ENCODE measurements at places on chromosomes 3 and 15. TPM values are rescaled to one million over a fixed set of nuclear protein-coding genes. Genes with fewer than 3 reads are reported as not detected.

DNA sequence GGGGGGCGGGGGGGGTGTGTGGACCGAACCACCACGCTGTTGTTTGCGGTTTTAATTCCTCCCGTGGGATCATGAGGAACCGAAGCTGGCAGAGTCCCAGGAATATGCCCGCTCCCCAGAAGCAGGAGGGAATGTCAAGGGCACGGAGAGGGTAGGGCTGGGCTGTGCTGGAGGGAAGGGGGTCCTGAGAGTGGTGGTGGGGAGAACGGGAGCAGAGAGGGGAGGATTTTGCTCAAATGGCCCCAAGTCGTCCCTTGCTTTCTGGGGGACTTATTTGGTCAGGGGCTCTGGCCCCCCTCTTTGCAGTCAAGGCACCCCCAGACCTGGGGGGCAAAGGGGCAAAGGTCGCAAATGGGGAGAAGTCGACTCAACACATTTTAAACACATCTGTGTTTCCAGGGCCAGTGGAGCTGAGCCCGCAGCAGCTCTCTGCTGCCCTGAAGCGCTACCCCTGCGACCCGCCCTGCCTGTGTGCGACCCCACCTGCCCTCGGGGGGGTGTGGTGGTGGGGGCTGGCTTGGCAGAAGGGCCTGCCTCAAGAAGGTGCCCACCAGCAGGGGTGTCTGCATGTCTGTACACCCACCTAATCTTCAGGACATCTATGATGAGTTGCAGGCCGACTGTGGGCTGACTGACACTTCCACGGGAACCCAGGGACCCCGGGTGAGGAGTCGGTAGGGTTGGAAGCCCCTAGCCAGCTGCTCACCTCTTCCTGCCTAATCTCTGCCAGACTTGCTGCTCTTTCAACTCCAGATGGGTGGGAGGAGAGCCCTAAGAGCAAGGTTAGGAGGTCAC is 602 bp upstream of the ATP2B2 start:
- no peak for DNase-seq

DNA sequence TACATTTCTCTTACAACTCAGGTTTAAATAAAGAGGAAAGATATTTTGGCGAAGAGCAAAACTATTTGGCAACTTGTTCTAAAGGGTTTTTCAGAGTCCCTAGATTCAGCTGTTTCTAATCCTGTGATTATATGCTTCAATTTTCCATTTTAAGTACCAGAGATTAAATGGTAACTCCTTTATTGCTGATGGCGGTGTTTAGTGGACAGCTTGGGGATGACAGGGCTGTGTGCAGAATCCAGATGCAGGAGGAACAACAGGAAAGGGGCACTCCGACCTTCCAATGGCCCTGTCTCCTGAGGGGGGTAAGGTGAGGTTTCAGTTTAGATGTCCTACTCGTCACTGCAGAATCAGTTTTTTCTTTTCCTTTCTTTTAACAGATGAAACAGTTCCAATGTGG is 405.0 kb downstream of the PDCD6IP start:
- no peak for DNase-seq

DNA sequence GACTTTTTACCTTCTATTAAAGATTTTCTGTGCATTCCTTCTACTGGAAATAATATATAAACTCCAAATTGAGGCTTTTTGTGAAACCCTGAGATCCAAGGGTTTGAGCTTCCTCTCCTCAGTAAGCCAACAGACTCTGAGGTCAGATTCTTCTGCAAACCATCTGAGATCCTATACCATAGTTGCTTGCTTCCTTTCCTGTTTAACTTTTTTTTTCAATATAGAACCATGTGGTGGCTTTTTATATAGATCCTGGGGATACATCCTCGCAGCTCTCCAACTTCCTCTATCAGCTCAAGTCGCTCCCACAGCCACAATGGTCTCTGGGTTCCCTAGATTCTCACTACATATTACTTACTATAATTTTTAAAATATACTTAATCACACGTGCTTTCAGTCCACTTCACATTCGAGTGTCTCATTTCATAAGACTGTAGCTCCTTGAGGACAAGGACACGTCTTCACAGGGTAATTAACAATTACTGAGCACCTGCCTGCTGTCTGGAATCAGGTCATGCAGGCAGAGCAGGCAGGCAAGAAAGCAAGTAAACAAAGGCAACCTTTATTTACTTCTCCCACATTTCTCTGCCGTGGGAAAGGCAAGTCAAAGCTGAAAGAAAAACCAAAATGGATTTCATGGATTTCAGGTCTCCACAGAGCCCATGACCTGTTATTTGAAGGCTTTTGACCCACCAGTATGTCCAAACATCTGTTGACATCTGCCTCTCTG is 941.5 kb downstream of the FHIT start:
- DNase-seq = no peak

DNA sequence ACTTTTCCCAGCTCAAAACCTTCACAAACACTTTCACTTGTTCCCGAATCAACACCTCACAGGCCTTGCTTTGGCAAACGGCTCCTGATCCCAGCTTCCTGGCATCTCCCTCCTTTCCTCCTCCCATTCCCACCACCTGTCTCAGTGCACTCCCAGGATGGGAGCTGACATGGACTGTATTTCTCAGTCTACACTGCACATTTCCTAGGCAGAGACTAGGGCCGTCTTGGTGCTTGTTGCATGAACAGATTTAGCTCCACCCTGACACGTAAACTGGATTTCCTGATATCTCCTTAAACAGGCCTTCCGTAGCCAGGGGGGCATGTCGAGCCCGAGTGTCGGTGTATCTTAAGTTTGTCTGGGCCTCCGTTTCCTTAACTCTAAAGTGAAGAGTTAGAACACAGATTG is 790 bp upstream of the WHAMM start:
- DNase-seq = no peak

GOLGA6B gene
- not detected for total RNA-seq

LMCD1 gene
- total RNA-seq = 2.5 TPM

All from activated naive CD4-positive, alpha-beta T cell treated with anti-CD3 and anti-CD28 coated beads, Interleukin-2, amount 50 U/mL, for 72 hours (primary cell).